NCI-H2029 treated with DMSO at 0.1 percent for 48 hours (cell line): ENCODE measurements at places on chromosomes 2 and 18.

DNA sequence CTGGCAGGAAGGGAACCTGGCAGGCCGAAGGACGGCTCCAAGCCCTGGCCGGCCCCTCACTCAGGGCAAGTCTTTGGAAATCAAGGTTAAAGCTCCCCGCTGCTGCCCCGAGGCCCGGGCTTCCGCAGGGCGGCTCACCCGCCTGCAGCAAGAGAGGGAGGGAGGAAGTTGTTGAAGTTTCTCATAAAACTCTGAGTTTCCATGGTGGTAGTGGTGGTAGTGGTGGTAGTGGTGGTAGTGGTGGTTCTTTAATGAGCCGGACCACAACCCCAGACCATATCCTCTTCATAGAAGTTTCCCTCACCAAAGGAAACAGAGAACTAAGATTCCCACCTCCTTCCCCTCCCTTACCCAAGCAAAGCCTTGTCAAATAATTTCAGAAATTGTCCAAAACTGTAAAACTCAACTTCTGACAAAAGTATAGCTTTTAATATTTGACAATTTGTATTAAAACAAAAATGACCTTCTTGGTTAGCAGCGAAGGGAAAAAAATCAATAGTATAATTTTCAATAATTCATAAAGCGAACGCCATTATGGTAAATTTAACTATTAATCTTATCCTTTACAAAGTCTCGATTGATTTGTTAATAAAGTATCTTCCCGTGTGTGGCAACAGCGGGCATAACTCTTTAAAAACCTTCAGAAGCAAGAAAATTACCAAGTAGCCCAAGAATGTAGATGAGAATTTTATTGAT, 1.5 kb upstream of the HOXD10 start:
- no peak for DNase-seq

DNA sequence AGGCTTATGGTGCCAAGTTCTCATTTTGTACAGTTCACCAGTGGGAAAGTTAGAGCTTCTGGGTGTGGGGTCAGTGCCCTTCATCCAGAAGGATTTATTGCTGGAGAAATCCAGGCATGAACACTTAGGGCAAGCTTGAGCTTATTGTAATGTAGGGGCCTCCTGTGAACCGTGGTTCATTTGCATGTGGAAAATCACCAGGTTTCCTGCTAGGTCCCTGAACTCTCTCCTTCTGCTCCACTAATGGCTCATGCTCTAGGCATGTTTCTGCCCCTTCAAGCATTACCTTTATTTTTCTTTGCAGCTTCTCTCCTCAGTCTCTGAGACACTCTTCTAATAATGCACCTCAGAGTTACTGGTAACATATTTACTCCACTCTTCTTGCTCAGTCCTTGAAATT, 79.3 kb upstream of the FAM98A start:
- DNase-seq, result no peak

DNA sequence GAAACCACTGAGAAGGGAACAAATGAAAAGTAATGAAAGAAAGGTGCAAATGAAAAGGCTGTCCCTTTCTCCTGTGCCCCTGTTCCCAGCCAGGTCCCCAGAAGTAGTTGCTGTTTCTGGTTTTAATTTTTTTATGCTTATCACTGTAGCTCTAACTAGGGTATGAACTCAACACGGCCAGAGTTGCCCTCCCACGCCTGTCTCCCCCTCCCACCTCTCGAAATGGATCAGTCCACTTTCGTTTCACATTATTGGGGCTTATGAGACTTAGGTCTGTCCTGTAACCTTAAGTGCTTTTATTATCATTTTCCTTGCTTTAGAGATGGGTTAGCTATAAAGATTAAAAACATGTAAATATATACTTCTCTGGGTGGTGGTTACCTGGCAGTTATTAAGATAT, 8.6 kb downstream of the RBFA start:
- no peak for DNase-seq

- DNase-seq, result no peak
These were observed 138.1 kb downstream of the LRRC30 start for GRCh38 chr18:7369006-7369405.

- no peak for DNase-seq
These were observed 5.1 kb downstream of the SPATA3 start for GRCh38 chr2:231001036-231001435.

GRCh38 chr18:45249246-45249661, 366.0 kb upstream of the SLC14A2 start:
- DNase-seq, result no peak

DNA sequence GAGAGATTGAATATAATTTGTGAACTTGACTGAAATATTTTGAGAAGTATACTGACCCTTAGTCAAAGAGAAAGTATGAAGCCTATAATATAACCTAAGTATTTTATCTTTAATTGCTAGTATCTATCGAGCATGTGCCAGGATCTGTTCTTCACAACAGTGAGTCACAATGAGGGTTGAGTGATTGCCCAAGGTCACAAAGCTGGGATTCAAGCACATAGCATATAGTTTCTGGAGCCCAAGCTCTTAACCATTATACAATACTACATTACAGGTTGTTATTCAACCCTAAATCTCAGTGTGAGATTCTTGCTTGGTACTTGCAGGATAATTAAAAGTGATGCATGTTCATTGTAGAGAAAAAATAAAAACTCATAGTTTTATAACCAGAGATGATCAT, 97.2 kb downstream of the RAB3GAP1 start:
- no peak for DNase-seq

- DNase-seq, result no peak
These were observed 182.1 kb upstream of the ZEB2 start for GRCh38 chr2:144702051-144702450.

DNA sequence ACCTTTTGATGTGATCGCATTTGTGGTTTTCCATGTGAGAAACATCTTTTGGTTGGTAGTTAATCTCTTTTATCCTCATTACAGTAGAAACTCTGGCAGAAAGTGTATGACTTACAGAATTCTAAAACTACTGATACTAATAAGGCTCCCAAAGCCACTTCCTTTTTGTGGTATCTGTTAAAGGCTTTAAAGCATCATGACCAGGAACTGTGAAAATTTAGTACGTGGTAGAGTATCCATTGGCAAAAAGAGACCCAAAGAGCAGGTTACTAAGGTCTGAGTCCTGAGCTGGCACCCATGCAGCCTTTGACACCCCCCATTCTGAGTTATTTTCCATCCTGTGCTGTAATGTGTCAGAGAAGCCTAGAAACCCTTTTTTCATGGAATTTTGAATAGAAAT, 94.5 kb downstream of the DPP4 start:
- DNase-seq, result no peak

GRCh38 chr18:59604877-59605276, 92.3 kb downstream of the CCBE1 start:
- DNase-seq, result no peak

DNA sequence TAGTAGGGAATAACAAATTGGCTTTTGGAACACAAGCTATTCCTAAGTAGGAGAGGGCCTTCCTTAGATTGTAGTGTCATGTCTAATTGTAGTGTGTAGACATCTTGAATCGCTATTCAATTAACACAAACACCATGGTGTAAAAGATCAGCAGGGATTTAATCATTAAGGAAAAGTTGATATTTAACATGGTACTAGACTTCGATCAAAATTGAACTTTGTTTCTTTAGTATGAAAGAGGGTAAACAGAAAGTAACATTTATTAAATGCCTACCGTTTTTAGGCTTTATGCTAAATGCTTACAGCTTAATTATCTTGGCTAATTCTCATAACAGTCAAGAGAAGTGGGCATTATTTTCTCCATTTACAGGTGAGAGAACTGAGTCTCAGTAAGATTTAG, 37.5 kb upstream of the FIGN start:
- DNase-seq, result no peak

DNA sequence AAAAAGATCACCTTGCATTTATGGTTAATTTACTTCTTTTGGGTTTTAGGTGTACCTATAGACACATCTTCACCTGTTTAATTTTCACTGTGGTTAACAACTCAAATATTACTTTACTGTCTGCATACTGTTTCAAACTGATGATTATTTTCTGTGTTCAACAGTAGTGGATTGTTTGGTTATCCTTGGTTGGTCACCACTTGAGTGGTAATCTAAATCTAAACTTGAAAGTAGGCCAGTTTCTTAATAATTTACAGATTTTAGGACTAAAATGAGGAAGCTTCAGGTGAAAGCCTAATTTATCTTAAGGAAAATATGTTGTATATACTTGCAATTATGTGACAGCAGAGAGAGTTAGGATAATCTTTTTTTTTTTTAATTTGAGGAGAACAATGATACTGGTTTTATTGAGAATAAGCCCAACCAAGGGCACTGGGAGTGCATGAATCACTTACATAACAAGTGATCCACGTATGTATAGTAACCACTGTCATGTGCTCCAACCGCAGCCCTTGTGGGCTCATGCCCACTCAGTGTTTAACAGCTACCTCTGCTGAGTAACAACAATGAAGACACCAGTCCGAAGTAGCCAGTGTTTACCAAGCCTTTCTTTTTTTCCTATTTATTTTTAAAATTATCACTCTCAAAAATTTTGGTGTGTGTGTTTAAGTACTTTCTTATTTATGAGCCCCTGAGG, 31.0 kb upstream of the WDSUB1 start:
- DNase-seq, result no peak

- DNase-seq, result no peak
These were observed 157.4 kb downstream of the MYT1L start for GRCh38 chr2:2173633-2174032.
